Stimulated activated CD4-positive, alpha-beta T cell treated with anti-CD3 and anti-CD28 coated beads, Interleukin-12 subunit alpha, Interleukin-12 subunit beta, amount 100 ng/mL, for 24 hours (primary cell): ENCODE measurements at places on chromosomes 4 and X.

DNA sequence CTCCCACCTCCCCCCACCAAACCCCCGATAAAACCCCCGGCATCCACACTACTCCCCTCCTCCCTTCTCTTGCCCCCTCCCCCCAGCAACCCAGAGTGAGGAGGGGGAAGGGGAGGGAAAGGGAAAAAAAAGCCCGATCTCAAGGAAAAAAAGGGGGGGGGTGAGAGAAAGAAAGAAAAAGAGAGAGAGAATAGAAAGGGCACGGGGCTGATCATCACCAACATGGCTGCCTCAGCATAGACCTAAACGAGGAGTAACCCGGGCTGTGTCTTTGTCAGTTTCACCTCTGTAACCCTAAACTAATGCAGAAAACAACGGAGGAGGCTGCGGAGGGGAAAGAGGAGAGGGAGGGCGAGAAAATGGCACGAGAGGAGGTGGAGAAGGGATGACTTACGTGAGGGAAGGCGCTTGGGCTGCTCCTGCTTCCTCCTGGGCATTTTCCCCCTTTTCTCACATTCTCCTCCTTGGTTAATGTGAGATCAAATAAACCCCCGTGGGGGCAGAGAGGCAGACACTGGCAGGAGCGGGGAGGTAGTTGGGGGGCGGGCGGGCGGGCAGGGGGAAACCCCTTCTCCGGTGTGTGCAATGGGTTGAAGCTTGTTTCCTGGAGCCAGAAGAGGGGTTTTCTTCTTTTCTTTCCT, 532 bp downstream of the ZNF827 start:
- peak; percentile 32 for DNase-seq

GRCh38 chrX:13158911-13159310, 114.5 kb upstream of the FAM9C start:
- DNase-seq: no peak

DNA sequence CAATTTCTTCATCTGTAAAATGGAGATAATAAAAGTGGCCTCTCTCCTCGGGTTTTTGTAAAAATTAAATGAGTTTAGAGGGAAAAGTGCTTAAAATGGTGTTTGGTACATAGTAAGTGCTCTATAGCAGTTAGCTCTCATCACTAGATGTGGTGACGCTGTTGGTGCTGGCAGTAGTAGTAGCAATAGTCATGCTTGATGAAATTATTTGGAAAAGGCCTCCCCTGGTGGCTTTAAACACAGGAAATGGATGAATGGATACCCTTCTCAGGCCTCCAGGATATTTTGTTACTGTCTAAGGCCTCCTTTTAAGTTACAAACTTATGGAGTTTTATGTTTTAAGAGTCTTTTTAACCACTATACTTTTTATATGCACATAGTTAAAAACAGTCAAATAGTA, 142.9 kb downstream of the CBR4 start:
- no peak for DNase-seq

DNA sequence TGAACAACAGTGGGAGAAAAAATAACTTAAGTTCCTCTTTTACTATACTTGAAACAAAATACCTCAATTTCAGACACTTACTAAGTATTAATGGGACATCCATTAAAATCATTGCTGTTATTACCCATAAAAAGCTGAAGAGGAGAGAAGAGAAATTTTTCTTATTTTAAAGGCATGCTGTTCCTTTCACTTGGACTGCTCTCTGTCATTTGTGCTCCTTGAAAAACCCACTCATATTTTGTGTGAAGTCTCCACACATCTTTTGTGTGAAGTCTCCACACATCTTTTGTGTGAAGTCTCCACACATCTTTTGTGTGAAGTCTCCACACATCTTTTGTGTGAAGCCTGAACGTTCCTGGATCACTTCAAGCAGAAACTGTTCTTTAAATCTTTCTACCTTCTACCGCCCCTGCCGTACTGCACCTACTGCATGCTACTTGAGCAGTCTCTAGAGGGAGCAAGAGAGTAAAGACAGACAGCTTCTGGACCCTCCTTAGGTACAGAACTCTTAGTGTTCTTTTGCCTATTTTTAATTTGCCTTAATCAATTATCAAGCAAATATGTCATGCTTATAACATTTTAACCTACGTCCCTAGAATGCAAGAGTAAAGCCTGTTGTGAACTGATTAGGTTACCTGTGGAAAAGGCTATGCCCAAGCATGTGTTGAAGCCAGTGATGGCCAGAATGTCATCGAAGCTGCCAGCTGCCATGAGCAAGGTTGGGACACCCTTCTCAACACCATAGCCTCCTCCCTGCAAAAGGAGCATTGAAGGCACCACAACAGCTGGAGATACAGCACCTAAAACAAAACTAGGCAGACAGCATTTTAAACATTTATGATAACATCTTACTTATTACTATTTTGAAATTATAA, 27.1 kb upstream of the SLC9B1 start:
- DNase-seq: no peak

DNA sequence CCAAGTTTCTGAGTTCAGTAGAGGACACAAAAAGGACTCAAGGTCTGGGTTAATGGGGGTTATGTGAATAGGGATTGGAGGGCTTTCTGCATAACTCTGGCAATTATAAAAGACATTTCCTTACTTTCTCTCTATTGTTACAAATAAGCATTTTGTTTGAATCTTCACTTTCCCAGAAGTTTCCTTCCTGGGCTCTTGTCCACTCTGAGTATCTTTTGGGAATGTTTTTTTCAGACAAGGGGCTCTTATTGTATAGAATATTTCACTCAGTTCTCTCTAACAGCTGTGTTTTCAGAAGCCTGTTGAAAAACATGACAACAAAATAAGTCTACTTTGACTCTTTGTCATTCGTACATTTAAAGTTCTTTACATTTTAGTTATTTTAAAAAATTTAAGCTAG, 57.6 kb upstream of the MAP9 start:
- no peak for DNase-seq

- DNase-seq: no peak
Measured at GRCh38 chr4:30208731-30209435, 511.3 kb upstream of the PCDH7 start.

DNA sequence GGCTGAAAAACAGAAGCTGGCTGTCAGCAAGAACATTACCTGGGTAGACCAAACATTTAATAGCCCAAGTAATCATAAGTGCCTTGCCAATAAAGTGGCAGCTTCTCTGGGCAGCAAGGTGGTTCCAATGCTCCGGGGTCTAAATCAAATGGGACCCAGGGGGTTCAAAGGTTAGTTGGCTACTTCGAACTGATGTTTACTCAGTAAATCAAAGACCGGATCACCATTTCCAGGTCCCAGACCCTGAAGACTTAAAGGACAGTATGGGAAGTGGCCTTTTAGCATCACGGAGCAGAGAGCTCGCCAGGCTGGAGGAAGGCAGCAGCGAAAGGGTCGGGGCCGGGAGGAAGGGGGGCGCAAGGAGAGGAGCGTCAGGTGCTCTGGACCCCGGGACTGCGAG, 1.0 kb downstream of the SH3KBP1 start:
- DNase-seq: no peak

- DNase-seq: no peak
Measured at GRCh38 chr4:7817877-7818398, 121.7 kb downstream of the AFAP1 start.

DNA sequence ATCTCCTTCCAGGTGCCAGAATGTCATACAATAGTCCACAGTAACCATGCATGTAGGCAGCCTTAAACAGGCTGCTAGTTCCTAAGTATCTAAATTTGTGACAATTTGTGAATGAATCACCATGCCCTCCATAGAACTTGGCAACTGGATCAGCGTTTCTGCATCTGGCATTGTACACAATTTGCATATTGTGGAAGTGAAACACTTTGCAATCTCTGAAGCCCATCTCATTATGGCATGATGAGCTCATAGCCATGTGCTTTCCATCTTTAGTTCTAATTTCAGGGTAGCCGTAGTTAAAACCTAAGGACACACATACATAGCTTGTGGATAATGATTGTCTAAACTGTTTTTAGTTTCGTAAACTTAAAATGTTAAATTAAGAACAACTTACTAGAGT, 573.6 kb downstream of the PPP4R3C start:
- DNase-seq: no peak

GRCh38 chrX:72269671-72270251, 7.3 kb downstream of the RPS4X start:
- no peak for DNase-seq

DNA sequence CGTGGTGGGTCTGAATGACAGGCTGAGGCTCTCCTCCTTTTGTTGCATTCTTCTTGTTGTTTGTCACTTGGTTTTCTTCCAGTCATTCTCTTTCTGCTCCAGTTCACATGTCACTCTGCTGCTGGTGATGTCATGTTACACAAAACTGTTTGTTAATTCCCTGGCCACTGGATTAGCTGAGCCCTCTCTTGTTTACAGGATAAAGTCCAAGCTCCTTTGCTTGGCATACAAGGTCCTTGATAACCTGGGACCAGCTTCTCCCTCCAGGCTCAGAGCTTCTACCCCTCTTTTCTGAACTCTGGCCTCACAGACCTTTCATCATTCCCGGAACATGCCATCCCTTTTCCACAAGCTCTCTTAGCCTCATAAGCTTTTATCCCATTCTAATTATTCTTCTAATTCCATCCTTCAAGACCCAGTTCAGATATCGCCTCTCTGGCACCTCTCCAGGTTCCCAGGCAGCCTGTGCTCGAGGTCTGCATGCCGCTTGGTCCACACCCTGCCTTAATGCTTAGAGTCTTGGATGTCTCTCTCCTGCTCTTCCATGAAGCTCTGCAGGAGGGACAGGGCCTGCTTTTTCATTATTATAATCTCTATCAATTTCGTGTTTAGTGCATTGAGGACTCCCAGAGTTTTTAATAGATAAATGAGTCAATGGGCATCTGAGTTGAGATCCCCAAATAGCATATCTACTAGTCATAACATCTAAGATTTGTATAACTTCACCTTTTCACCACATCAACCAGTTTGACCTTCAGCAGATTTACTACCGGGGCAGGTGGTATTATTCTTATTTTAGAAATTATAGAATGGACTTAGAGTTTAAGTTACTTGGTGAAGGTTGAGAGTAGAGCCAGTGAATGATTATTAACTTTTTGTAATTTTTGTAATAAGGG, 98.7 kb downstream of the TMEM131L start:
- no peak for DNase-seq

GRCh38 chr4:141387299-141387698, 166.6 kb downstream of the ZNF330 start:
- no peak for DNase-seq

GRCh38 chr4:140174543-140174942, 20.6 kb upstream of the MAML3 start:
- DNase-seq: no peak

DNA sequence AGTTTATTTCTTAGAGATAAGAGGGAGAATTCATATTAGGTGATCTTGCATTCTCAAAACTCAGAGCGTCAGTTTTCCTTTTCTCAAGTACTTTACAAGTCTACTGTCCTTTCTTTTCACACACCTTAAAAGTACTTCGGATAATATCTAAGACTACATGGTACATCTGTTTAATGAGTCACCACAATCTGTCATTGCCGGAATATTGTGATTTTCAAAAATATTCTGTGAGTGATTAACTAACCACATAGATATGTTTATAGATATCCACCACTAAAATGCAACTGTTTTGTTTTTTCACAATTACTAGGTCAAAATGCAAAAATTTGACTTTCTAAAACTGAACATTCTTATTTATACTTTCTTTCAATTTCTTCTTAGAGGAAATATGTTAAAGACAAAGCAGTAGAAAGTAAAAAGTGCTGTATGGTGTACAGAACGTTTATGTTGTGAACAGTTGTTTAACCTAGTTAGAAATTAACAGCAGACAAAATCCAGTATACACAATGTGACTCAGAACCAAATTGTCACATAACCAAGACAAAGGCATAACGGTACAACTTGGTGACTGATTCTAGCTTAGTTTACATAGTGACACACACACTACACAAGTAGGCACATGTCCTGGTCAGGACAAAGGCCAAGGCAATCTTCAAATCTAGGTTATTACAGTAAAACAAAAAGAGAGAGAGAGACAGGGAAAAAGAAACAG, 482.9 kb downstream of the NAF1 start:
- no peak for DNase-seq

- DNase-seq: no peak
Measured at GRCh38 chrX:110755061-110755460, 40.6 kb downstream of the CHRDL1 start.

DNA sequence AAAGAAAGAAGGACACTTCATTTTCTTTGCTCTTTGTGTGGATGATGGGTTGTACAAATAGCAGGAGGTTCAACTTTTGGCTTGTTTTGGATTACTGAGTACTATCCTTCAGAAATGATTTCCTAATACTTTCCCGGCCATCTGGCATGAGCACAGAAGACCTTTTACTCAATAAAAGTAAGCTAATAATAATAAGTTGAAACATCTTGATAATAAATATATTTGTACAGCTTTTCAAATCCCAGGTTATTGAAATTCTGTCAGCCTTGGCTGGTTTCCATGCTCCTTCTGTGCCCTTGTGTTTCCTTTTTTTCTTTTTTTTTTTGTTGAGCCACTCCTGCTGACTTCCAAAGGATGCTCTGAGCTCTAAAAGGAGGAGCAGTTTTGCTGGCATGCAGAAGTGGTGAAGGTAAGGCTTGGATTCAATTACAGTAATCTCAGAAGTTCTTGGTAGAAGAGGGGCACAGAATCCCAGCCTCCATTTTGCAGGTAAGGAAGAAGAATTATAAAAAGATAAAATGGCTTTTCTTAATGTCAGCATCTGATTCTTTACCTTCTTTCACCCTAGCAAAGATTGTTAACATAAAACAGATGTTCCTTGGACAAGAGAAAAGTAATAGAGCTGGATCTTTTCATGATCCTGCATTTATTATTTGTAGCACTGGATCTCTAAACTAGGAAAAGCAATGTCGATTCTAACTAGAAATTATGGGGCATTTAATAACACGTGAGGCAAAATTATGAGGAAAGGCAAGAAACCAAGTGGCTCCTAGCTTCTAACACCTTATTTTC, 31.9 kb downstream of the REPS2 start:
- DNase-seq: no peak

DNA sequence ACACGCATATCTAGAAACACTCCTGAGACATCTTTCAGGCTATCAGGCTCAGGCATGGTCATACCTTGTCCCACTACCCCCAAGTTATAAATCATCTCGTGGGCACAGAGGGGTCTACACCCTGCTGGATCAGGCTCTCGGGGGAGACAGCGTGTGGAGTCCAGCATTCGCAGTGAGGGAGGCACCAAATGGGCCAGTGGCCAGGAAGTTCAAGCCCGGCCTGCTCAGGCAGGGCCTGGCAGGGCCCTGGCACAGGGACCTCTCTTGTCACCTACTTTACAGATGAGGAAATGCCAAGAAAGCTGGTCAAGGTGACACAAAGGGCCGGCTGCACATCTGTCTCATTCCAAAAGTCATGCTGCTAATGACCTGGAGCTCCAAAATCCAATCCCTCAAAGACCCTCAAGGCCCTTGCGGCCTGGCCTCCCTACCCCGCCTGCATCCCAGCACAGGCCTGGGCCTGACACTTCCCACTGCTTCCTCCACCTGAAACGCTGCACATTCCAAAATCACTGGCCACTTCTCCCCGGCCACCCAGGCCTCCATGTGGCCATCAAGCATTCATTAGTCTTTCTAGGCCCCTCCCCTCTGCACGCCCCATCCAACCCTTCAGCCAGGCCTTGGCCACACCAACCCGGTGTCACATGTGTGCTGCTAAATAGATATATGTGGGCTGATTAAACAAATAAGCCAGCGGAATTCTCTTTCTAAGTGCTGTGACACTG, 35.6 kb downstream of the ACOX3 start:
- DNase-seq: no peak

GRCh38 chr4:112284166-112284565, 1.5 kb downstream of the TIFA start:
- DNase-seq: no peak
